ENCODE measurements at places on chromosomes 1 and 21.
A peak's percentile ranks its signal among the peaks of the same experiment; 100 is the strongest.

GRCh38 chr1:106780806-106781569 is 275.5 kb upstream of the PRMT6 start:
- no peak for DNase-seq

GRCh38 chr1:97632075-97632474 is 288.8 kb downstream of the DPYD start:
- DNase-seq: peak; percentile 37

- DNase-seq: no peak
Observed at GRCh38 chr1:248268178-248268577, 9.6 kb downstream of the OR2T33 start.

- DNase-seq: peak; percentile 30
Observed at GRCh38 chr21:45151445-45152160, 77.2 kb downstream of the ADARB1 start.

- DNase-seq: peak; percentile 38
Observed at GRCh38 chr1:208475951-208476845, 232.0 kb upstream of the PLXNA2 start.

- no peak for DNase-seq
Observed at GRCh38 chr1:11129649-11130390, 30.2 kb upstream of the EXOSC10 start.

GRCh38 chr21:41153443-41153842 is 14.5 kb upstream of the BACE2 start:
- no peak for DNase-seq

DNA sequence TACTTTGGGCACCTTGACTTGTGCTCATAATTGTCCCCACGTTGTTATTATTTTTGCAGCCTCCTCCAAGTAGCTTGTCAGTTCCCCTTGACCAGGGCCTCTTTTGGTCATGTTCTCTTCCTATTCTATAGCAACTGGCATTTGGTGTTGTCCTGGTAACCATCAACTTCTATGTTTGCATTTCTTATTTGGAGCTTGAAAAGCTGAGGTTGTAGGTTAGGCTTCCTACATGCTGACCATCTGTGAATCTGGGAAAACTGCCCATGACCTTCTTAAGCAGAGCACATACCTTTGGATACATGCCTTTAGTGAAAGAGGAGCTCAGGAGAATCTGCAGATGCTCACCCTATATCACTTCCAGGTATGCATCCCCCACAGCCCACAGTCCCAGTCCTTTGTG is 160.8 kb downstream of the HHAT start:
- DNase-seq: no peak

GRCh38 chr21:15094706-15095105 is 29.9 kb upstream of the NRIP1 start:
- no peak for DNase-seq

GRCh38 chr1:20733360-20733975 is 965 bp upstream of the SH2D5 start:
- no peak for DNase-seq

- DNase-seq: peak; percentile 56
Observed at GRCh38 chr1:226082959-226083301, 20.4 kb downstream of the H3-3A start.

GRCh38 chr1:23167353-23168078 is 1.1 kb downstream of the LUZP1 start:
- DNase-seq: peak; percentile 27

DNA sequence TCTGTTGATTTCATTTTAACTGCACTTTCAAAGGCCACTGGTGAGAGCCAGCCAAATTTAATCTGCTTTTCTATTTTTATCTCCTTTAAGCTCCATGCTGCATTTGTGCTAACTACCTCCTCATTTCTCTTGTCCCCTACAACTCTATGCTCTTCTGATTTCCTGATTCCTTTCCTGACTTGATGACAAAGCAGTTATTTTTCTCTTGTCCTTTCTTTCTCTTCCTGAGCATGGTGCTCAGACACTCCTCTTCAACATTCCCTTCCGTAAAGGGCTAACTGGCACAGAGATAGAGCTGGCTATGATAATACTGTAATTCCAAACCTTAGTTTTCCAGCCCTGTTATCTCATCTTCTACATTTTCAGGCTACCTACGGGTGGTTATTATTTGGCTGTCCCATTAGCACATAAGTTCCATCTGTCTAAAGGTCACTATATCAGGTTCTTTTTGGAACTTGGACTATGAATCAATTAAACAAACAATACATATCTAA is 6.8 kb upstream of the BCAS2 start:
- no peak for DNase-seq

- no peak for DNase-seq
Observed at GRCh38 chr1:243819438-243819839, 30.6 kb downstream of the AKT3 start.

DNA sequence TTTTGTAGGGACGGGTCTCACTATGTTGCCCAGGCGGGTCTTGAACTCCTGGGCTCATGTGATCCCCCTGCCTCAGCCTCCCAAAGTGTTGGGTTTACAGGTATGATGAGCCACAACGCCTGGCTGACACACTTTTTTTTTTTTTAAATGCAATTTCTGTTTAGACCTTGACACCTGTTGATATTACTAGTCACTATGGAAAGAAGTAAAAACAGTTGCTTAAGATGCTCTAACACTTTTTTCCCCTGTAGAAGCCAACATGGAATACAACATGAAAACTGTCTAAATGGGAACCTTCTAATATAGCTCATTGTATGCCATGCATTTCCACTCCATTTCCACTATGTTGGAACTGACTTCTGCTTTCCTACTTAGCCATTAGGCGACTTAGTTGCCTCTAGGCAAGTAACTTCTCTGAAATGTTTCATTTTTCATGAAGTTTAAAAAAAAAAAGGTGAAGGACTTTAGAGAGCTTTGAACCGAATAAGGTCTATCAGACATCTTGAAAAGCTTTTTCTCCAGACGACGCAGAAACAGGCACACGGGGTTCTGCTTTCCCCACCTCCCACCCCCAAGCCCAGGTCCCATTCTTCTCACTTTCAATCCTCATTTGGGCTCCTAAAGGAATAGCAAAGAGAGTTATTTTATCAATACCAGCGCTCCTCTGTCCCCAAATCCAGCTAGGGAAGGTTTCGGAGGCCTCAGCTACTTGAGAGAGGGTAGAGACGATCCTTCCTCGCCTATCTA is 648 bp upstream of the DR1 start:
- peak; percentile 40 for DNase-seq

- DNase-seq: peak; percentile 51
Observed at GRCh38 chr1:99598738-99599411, 47.0 kb upstream of the PALMD start.

- no peak for DNase-seq
Observed at GRCh38 chr1:150557065-150557600, 7.9 kb downstream of the ADAMTSL4 start.

DNA sequence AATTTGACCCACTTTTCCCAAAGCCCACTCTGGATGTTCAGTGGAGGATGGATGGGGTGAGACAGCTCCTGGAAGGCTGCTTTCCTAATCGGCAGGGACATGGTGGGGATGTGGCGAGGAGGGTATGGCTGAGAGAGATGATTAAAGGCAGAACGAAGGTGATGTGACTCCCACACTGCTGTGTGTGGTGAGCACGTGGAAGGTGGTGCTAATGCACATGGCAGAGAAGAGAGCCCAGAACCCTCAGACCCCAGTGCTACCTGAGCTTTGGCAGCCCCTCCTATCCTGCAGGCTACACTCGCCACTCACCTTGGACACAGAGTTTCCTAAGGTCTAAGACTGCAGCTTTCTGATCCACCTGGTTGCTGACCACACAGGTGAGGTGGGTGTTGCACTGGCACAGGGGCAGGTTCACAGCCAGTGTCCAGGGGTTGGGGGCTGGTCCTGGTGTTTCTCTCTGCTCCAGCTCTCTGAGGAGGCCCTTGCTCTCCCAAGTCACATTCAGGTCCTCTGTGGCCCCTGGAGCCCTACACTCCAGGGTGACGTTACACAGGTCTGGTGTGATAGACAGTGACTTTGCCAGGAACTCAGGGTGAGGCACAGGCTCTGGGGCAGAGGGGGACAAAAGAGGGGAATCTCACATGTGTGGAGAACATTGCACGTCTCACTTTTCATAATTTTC is 151.4 kb upstream of the ETV3 start:
- no peak for DNase-seq

GRCh38 chr1:28417441-28417922 is 47.9 kb downstream of the PHACTR4 start:
- peak; percentile 72 for DNase-seq

DNA sequence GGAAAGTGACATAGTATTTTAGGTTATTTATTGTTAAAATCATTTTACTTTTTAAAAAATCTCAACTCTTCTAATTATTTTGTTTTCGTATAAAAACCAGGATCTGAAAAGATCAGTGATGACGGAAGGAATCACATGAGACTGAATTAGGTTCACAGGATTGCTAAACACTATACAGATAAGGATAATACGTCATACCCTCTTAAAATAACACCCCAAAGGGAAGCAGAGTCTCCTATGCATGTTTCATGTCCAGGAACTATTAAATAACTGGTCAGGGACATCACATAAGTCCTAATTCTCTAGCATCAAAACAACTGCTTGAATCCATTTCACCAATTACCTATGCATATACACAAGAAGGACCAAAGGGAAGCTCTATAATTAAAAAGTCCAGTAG is 84.9 kb downstream of the FOXJ3 start:
- DNase-seq: no peak

DNA sequence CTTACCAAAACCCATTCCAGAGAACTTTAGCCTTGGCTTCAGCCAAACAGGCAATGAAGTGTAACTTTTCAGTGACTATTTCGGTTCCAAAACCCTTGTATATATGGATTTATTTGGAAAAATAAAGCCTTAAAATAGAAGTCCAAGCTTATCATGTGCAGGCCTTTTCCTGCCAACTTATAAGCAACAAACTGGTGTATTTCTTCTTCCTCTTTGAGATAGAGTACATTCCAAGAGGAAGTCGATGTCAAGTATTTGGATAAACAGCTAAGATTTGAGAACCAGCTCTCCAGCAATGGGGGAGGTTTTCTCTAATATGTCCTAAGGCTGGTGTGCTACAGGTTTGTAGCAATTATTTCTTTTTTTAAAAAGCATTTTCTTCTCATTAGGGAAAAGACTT is 407.8 kb downstream of the DUSP10 start:
- no peak for DNase-seq

DNA sequence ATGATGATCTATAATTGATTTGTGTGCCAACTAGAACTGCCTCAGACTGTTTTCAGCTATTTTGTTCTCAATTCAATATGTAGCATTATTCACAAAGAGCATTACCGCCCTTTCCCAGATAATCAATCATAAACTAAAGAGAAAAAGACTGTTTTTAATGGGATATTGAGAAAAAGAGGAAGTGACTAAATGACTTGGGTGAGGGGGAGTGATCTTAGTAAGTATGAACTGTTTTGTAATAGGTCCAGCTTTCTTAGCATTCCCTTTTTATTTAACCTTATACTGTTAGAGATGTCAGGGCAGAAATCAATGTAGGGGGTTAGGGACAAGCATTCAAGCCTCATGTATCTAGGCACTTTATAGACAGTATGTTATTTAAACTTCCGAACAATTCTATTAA is 157.8 kb upstream of the DPYD start:
- no peak for DNase-seq

DNA sequence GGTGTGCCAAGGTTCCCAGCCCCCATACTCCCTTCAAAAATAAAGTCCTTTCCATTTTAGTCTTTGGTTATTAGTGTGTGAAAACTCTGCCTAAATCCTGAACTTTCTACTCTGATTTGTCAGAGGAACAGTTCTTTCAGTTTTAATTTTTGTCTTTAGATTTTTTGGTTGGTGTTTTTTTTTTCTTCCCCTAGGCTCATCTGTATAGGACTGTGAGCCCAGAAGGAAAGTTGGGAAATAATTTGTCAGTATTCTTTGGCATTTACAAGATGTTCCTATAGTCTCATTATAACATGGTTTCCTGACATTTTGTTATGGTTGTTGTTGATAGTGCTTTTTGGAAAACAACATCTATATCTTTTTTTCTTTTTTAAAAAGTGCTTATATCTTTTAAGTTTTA is 38.0 kb downstream of the LAMC1 start:
- DNase-seq: no peak

- peak; percentile 56 for DNase-seq
Observed at GRCh38 chr1:26164036-26164860, 4.5 kb downstream of the C1orf232 start.

DNA sequence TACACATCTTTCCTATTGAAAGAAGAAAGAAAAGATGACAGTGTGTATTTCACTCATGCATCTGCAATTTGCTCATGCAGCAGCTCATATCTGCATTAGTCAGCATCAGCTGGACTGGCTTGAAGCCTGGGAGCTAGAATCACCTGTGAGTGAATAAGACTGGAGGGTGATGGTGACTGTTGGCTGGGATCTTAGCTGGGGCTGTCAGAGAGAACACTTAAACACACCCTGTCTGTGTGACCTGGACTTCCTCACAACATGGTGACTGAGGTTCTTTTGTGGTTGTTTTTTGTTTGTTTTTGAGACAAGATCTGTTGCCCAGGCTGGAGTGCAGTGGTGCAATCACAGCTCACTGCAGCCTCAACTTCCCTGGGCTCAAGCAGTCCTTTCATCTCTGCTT is 24.9 kb downstream of the KLHDC7A start:
- no peak for DNase-seq
